ENCODE measurements at places on chromosomes 2 and 18.
A peak's percentile ranks its signal among the peaks of the same experiment; 100 is the strongest.

DNA sequence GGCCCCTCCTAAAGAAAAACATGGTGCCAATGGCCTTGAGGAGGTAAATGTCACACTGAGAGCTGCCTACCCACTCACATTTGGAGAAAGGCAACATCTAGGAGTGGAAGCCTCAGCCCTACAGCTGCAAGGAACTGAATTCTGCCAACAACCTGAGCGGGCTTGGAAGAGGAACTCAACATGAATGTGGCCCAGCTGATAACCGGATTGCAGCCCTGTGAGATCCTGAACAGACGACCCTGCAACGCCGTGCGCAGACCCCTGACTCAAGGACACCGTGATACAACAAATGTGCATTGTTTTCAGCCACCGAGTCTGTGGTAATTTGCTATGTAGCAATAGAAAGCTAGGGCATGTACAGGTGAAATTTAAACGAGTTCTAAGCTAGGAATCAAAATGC lies 99.4 kb downstream of the MYOM1 start:
- DNase-seq = no peak

GRCh38 chr2:128384956-128385355 lies 66.3 kb upstream of the HS6ST1 start:
- no peak for DNase-seq

DNA sequence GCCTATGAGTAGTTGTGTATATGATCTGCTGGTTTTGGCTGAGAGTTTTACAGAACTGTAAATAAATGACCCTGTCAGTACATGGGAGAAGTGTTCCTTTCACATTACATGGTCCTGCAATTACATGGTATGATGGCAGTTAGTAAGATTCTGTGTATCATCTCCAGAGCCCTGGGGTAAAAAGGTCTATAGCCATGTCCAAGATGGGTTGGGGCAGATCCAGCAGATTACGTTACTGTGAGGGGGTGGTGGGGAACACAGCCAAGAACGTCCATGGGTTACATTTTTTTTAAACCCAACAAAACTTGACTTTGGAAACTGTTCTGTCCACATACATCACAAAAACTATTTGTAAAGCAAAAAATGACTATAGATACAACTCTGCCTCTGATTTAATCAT lies 64.2 kb upstream of the LMAN1 start:
- DNase-seq = no peak

- peak; percentile 76 for DNase-seq
Measured at GRCh38 chr2:2613279-2614199, 282.5 kb upstream of the MYT1L start.

- no peak for DNase-seq
Measured at GRCh38 chr2:179646173-179646769, 215.1 kb downstream of the ZNF385B start.

- no peak for DNase-seq
Measured at GRCh38 chr2:73718851-73719621, 18.1 kb downstream of the TPRKB start.

DNA sequence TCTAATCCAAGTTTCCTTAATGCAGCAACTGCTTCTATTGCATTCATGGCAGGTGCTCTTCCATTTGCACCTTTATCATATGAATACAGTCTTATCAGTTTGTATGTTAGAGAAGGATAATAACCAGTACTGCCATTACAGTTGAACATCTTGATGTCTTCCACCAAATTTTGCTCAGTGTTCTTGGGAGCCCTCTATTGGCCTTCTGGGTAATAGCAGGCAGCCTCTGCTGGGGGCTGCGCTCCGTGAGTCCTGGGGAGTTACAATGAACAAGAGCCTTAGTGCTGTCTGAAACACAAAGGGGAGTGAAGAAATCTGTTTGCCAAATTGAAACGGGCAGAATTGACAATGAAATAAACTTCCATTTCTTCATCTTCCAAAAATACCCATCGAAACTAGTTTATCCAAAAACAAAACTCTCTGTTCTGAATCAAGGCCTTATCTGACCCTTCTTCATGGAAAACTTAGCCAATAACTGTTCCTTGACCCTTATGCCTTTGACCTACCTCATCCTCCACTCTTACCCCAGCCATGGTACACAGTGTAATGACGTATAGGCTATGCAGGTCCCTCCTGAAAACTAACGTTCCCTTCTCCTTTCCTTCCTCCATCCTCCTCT lies 79.9 kb downstream of the ALK start:
- no peak for DNase-seq

DNA sequence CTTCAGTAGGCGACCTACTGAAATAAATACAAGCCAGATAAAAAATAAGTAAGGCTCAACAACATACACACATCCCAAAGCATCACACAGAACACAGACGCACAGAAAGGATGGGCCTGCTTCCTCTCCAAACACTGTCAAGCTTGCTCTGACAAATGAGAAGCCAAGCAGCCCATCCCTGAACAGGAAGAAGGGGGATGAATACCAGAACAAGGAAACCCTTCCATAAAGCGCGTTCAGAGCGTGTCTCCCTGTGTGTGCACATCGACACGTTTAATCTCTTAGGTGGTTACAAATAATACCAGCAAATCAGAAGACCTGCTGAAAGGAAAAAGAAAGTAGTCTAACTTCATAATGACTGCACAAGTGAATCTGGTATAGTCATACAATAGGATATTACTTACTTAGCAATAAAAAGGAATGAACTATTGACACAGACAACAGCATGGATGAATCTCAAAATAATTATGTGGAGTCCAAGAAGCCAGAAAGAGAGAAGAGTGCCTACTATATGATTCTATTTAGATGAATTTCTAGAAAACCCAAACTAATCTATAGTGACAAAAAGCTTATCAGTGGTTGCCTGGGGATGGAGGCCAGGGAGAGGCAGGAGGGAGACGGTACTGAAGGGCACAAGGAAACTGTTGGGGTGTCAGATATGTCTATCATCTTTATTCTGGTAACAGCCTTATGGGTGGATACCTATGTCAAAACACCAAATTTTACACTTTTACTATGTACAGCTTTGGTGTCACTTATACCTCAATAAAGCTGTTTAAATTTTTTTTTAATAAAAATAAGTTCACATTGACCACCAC lies 26.8 kb downstream of the MBOAT2 start:
- DNase-seq = no peak

DNA sequence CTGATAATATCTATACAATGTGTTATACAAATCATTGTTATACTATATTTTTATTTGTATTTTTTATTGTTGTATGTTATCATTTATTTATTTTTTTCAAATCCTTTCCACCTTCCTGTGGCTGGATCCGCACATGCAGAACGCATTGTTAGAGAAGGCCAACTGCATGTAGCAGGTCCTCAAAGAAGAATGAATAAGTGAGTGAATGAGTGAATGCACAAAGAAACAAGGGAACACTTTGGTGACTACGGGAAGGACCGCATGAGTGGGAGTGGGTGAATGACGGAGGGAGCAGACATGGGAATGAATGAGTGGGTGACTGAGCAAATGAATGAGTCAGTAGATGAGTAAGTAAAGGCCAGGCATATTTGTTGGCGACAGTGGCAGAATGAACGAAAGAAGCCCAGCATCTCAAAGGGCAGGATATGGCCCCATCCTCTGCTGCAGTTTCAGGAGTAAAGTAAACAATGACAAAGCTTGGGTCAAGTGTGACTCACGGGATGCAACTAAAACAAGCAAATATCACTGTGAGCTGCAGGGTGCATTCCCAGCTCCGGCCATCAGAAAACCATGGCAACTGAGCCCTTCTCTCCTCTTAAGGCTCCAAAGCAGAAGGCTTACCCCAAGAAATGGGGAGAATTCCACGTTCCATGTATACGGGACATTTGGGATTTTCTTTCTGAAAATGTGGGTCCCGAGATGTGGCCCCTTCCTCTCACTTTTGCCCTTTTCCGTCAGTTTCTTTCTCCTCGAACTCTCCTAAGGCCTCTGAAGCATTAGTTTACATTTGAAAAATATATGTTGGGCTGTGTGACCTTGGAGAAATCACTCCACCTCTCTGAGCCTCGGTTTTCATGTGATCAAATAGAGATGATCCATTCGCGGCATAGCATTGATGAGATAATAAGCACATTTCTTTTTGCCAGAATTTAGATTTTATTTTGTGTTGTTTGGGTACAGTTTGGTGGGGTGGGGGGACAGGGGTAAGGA lies 24.5 kb downstream of the KCNF1 start:
- no peak for DNase-seq

DNA sequence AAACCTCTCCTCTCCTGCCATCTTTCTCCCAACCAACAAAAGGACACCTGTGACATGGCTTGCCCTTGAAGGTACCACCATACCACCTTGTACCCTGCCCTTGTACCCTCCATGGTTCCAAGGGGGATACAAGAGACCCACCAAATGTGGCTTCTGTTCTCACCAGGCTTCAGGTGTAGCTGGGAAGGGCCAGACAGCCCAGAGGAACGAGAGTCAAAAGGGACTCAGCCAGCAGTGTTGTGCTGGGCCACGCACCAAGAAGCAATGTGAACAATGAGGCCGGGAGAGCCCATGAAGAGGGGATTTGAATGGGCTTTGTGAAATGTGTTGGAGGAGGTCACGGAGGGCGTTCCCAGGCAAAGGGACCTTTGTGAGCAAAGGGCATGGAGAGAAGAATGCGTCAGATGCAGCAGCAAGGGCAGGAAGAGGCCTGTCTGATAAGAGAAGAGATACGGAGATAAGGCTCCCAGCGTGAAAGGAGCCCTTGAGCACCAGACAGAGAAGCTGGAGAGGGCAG lies 48.6 kb downstream of the PLB1 start:
- no peak for DNase-seq

DNA sequence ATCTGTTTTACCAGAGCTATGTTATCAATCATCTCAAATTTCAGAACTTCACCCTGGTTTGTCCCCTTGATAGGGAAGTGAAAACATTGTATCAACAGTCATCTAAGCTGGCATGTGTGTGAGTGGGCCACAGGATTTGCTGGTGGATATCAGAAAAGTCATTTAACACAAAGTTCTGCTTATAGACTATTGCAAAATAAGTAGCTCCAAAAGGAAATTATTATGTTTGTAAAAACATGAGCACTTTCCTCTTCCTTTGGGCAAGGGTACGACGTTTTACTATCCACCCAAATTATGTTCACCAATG lies 20.7 kb upstream of the COPS8 start:
- no peak for DNase-seq

DNA sequence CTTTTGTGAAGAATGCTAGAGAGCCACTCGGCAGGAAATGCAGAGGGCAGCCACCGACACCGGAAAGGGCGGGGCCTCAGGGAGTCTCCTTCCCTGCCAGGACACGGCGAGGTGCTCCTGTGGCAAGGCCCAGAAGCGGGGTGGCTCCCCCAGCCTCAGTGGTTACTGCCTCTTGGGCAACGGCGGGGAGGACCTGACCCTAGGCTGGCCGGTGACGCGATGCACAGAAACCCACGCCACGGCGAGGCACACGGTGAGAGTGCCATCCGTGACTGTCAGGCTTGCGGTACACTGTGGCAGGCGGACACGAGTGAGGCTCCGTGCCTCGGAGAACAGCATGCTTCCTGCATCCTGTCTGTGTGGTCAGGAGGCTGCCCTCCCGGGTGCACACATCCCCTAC lies 47.8 kb downstream of the ZAP70 start:
- peak; percentile 19 for DNase-seq

- DNase-seq = peak; percentile 67
Measured at GRCh38 chr2:6917071-6917760, at the start of gene RNF144A. Gene RNF144A (plus strand): TSS chr2:6917412. CDS start chr2:6996927, 79,515 bp downstream.

- no peak for DNase-seq
Measured at GRCh38 chr2:227473122-227473461, 1.1 kb downstream of the AGFG1 start.

DNA sequence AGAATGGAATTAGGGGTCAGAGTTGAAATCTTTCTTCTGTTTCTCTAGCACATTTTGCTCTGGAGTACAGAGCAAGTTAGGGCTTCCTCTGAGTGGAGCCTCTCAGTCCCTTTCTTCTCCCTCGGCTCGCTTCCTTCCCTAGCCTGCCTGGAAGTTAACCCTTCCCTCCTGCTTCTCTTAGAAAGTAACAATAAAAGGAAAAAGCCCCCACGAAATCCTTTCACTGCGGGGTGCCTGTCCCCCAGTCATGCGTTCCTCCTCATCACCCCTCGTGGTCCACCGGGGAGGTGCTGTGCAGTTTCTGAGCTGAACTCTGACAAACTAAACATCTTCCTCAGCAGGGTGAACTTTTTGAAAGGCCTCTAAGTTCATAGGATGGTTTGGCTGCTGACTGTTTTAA lies 2.0 kb downstream of the IGFBP2 start:
- no peak for DNase-seq

- DNase-seq = no peak
Measured at GRCh38 chr2:199485732-199486335, 28.1 kb upstream of the SATB2 start.

DNA sequence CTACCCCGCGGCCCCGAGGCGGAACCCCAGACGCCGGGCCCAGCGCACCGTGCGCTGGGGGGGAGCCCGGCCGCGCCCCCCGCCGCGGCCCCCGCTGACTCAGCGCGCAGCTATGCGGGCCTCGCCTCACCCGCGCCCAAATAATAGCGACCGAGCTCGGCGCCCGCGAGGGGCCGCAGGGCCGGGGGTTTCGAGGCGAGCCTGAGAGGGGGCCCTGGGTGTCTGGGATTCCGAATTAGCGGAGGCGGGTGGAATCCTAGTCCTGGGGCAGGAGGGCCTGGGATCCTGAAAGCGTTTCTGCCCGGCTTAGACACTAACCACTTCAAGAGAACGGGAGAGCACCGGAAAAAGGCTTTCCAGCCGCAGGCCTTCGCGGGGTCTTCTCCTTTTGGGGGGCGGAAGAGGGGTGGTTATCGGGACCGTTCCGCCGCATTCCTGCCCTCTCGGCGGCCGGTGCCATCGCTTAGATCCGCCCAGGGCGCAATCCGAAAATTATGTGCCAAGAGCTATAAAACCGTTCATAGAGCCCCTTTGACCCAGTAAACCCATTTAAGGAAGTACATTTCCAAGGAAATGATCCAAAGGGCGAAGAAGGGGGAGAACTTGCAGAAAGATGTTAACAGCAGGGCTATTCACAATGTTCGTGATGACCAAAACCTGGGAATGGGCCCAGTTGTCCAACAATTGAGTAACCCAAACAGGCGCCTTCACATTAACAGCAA lies 681 bp upstream of the ROCK2 start:
- no peak for DNase-seq

- no peak for DNase-seq
Measured at GRCh38 chr2:197893403-197894177, 89.2 kb downstream of the PLCL1 start.

DNA sequence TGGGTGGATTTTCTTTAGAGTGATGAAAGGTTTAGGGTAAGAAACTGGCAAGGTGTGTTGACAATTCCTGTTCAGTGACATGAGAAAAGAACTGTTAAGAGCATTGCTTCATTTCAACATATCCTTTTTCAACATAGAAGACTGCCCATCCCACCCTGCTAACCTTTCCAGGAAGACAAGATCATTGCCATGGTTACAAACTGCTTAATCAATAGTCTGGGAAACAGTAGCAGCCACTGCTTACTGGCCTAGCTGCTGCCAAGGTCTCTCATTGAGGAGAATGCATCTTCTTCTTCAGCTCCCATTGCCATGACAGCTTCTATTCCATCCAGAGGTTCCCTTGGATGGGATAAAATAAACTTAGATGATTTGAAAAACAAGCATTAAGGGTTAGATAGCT lies 212.1 kb downstream of the LRRTM1 start:
- no peak for DNase-seq

Measured in activated T-cell treated with anti-CD3 and anti-CD28 coated beads, Interleukin-2, amount 50 U/mL, for 4 hours (primary cell).